ENCODE measurements at places on chromosomes 7 and 10.

- DNase-seq = no peak
Observed at GRCh38 chr10:84938117-84938905, 609.9 kb downstream of the CCSER2 start.

GRCh38 chr10:43225787-43226153 is 41.1 kb downstream of the RASGEF1A start:
- DNase-seq = no peak

DNA sequence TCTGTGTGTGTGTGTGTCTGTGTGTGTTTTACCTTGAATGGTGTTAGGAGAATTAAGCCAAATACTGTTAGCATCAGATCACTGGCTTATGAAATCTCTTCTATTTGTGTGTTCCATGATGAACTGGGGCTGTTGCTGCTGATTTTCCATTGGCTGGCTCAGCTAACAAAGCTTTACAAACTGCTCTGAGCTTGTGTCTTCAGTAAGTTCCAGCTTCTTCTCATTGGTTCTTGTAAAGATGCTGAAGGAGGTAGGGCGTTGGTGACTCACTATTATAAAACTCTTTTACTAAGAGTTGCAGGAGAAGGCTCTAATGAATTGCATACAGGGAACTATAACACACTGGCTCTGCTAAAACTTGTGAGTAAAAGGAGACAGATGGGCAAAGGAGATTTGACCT is 136.4 kb upstream of the PRKCQ start:
- DNase-seq = peak; percentile 50

DNA sequence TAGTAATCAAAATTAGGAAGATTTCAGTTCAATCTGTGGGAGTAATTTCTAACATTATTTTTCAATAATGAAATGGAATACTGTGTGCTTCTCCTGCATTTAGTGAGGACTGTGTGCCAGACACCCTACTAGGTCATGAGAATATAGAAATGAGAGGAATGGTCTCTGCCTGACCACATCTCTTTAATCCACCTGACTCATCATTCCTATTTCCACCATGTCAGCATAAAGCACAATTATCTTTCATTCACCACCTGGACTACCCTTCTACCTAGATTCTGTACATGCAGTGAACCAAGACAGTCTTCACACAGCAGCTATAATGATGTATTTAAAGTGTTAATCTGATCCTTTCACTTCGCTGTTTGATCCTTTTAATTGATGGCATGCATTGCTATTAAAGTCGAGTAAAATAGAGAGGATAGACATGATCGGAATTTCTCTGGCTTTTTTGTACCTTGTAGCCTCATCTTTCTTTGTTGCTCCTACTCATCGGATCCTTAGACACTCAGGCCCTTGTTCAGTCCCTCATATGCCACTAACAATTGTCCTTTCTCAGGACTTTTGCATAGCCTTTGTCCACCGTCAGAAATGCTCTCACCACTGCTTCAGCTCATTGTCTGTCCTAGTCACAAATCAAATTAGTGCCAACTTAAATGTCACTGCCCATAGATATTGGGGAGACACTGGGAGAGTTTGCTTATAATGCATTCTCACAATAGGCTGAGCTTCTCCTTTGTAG is 1037.1 kb downstream of the REEP3 start:
- no peak for DNase-seq

DNA sequence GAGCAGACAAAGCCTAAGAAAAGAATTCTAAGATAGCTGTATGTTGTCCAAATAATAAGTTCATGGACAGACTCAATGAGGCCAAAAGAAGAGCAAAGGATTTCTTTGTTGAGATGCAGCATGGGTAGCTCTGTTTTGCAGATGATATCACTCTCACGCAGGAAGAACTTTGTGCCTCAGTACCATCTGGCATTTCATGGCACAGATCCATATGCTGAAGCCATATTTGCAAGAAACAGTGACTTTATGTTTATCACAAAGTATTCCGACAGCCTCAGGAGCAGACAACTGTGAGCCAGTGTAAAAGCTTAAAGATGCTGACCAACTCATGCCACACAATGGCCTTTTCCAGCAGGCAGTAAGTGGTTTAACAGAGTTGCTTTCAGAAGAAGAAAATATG is 45.5 kb upstream of the RNF148 start:
- DNase-seq = no peak

- no peak for DNase-seq
Observed at GRCh38 chr10:2978574-2979273, 88.6 kb upstream of the PFKP start.

GRCh38 chr10:1486841-1487687 is 250.3 kb downstream of the ADARB2 start:
- no peak for DNase-seq

GRCh38 chr10:11245510-11245909 is 227.8 kb downstream of the CELF2 start:
- DNase-seq = no peak

DNA sequence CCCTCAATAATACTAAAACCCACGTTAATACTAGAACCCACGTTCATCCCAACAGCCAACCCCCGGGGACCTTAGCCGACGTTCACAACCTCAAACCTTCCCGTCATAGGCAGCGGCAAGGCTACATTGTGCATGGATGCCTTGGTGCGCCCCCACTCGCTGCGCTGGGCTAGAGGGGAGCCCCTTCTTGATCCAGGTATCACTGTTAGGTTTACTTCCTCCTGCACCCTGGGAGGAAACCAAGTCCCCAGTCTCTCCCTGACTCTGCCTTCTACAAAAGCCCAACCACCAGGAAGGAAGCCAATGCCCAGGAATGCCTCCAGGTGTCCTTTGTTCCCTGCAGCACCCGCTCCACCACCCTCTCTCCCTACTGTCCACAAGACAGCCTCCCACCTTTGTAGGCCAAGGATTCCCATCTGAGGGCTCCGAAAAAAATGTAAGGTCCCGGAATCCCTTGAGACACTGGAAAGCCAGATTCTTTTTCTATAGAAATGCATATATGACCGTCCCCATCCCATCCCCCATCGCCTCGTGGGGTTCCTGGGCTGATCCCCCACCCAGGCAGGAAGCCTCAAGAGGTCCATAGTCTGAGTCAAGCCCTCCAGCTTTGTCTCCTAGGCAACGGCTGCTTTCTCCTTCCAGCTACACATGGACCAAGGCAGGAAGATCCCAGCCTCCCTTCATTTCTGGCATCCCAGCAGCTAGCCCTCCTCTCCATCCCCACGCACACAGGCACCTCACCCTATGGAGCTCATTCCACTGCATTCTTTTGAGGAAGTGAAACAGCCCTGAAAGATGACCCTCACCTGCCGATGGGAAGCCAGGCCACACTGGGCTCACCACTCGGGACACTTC is 25.2 kb downstream of the CTBP2 start:
- no peak for DNase-seq

DNA sequence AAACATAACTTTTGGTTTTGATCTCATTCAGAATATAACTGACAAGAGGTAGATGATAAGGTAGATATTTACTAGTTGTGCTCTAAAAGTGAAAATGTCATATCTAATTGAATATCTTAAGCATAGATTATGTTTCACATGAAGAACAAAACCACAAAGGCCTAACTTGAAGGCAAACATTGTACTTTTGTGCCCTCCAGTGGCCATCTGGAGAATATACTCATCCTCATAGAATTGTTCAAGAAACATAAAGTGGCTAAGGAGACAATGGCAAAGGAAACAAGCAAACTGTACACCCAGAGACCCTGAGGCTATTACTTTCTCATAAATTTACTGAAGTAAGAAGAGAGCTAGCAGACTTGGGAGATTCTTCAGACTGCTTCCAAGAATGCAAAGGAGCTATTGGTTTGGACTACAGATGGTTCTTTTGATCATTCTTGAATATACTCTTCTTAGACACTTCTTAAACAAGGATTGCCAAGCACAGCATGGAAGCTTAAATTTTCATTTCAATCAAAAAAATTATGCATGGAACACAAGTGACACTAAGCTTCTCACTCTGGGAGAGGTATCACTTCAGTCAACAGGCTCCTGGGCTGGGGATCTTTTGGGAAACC is 98.2 kb upstream of the DKK1 start:
- DNase-seq = peak; percentile 65

DNA sequence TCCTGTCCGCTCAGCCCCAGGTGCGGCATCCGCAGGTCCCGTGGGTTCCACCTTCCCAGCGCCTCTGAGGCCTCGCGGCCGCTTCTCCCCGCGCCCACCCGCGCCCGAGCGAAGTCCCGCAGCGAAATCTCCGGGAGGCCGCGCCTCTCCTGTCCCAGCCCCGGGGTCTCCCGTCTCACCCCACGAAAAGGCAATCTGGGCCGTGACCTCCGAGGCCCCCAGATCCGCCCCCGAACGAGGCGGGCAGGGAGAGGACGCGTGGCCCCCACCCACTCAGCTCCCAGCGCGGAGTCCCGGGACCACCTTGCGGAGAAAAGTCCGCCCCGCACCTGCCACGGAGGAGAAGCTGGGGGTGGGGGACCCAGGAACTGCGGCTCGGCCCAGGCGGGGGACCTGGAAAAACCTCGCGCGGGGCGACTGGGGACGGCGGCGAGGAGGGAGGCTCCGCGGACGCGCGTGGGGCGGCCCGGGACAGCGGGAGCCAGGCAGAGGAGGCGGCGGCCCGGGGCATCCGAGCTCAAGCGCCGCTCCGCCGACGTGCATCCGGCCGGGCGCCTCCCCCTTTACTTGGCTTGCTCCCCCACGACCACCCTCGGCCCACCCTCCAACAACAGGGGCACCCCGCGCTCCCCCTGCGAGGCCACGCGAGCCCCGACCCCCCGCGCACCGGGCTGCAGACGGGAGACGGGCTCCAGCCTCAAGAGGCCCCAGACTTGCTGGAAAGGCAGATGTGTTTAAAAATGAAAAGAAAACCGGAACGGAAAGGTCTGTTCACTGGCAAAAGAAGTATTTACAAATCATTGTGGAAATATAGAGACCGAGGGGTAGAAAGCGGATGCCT is 33.0 kb upstream of the RNF32 start:
- DNase-seq = no peak

DNA sequence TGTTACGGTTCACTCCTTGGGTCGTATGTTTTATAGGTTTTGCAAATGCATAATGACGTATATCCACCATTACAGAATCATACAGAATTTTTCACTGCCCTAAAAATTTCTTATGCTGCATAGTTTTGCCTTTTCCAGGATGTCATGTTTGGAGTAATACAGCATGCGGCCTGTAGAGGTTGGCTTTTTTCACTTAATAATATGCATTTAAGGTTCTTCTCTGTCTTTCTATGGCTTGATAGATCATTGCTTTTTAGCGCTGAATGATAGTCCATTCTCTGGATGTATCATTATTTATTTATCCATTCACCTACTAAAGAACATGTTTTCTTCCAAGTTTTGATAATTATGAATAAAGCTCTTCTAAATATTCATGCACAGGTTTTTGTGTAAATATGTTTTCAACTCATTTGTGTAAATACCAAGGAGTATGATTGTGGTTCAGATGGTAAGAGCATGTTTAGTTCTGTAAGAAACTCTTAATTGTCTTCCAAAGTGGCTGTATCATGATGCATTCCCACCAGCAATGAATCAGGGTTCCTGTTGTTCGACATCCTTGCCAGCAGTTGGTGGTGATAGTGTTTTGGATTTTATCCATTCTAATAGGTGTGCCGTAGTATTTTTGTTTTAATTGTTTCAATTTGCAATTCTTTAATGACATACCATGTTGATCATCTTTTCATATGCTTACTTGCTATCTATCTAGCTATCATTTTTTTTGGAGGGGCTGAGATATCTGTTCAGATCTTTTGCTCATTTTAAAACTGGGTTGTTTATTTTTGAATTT is 531.2 kb upstream of the GHITM start:
- peak; percentile 44 for DNase-seq

DNA sequence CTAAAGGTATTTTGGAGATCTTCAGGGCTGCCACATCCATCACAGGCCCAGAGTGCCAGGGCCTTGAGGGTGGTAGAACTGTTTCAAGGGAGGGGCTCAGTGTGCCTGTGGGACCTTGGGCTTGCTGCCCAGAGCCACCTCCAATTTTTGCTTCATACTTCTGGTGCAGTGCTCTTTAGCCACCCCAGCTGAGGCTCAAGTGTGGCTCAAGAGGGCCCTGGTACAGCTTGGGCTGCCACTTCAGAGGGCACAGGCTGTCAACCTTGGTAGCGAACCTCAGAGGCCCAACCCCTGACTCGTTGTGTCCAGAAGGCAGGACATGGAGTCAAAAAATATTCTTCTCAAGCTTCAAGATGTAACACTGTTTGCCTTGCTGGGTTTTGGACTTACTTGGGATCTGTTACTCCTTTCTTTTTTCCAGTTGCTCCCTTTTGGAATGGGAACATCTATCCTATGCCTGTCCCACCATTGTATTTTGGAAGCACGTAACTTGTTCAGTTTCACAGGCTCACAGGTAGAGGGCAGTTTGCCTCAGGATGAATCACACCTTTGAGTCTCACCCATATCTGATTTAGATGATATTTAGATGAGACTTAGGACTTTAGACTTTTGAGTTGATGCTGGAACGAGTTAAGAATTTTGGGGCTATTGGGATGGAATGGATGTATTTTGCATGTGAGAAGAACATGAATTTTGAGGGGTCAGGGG is 224.8 kb downstream of the RPS24 start:
- DNase-seq = no peak

DNA sequence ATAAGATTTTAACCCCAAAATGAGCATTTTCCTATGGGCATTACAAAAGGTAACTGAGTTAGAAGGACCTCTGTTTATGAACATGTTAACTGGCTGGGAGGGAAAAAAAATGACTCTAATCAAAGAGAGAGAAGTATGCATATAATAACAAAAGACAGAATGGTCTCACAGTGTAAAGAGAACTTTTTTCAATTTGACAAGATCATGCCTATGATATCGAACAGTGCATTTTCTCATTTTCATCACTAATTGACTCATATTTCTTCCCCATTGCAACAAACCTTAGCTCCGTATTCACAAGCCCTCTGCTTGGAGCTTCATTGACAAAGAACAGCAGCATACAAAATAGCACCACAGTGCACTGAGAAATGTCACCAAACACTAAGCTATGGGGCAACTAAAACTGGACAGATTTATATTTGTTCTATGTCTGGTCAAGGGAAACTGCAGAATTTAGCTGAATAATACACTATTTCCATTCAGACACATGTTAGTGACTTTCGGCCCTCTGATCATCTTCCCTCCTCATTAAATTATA is 45.6 kb downstream of the SMURF1 start:
- no peak for DNase-seq

GRCh38 chr7:91618776-91619765 is 261.4 kb downstream of the MTERF1 start:
- DNase-seq = no peak

DNA sequence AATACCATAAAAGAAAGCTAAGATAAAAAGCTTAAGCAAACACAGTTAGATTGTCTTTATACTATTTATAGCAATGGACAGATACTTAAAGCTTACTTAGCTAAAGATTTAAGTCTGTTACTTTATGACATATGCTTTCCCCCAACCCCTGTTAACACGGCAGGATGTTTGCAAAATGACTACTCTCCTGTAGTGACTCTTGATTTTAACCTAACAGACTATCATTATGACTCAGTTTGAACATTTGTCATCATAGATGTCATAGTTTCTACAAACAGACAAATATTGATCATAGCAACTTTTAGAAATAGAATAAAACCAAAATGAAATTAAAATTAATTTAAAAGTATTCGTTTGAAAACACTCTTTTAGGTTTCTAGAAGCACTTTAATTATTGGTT is 7.8 kb upstream of the COMMD3 start:
- DNase-seq = no peak

GRCh38 chr7:123537026-123537642 is 2.7 kb upstream of the IQUB start:
- DNase-seq = peak; percentile 46

GRCh38 chr10:113020475-113020753 is 70.4 kb downstream of the TCF7L2 start:
- DNase-seq = no peak
